ENCODE measurements at places on chromosomes 2 and 18. TPM values are rescaled to one million over a fixed set of nuclear protein-coding genes. Genes with fewer than 3 reads are reported as not detected.

GRCh38 chr2:86216575-86217555, 17.6 kb downstream of the MRPL35 start:
- DNase-seq = peak; percentile 85

DNA sequence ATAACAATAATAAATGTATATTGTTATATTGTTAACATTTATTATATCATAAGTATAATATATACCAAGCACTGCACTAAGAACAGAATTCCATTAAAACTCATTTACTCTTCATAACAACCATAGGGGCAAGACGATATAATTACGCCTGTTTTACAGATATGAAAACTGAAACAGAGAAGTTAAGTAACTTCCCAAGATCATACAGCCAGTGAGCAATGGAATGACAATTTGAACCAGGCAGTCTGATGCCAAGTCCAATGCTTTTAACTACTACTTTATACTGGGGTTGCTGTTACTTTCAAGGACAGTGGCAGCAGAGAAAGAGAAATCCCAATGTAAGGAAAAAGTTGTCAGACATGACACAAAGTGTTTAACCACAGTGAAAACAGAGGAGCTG, 338.8 kb upstream of the ID2 start:
- DNase-seq = no peak

DNA sequence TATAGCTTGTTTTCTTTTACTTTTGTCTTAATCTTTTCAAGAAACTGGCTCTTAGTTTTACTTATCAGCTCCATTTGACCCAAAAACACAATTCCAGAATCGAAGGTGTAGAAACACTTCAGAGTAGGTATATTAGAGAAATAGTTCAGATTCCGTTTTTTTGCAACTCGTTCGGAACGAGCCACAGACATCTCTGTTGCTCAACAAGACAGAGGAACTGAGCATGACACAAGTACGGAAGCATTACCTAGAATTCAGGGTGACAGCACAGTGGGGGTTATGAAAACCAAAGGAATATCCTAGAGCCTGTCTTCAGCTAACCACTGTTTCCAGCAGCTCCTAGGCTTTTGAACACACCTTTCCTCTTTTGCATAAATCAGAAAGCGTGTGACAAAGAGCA, 5.0 kb downstream of the HRH4 start:
- DNase-seq = no peak

DNA sequence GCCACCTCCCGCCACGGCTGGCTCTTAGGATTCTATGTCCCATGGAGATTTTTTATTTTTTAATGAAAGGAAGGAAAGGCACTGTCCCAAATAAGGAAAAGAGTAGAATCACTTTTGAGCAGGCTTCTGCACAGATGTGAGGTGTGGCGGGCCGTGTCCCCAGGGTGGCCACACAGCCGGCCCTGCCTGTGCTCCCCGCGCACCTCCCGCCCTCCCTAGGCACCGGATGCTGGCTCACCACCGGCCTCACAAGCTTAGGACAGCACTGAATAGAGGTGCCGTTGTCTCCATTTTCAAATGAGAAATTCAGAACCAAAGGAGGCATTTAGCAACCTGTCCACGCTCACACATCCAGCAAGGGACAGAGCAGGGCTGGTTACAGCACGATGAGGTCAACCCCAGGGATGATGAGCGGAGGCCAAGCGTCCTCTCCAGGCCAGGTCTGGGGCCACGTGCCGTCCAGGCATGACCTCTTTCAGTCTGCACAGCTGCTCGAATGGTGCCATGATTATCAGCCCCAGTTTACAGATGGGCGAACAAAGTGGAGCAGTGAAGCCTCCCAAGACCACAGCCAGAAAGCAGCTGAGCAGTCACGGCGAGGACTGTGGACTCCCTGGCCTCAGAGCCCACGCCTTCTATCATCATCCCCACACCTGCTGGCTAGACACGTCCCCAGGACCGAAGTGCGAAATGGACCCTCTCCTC, 20.7 kb upstream of the TEX51 start:
- no peak for DNase-seq

NYAP2 gene
- total RNA-seq = under 0.01 TPM

CRYGD gene
- total RNA-seq = not detected

- no peak for DNase-seq
These were observed 164.8 kb upstream of the STK17B start for GRCh38 chr2:196336207-196336606.

- DNase-seq = no peak
These were observed 3.2 kb downstream of the PIGN start for GRCh38 chr18:62183578-62184195.

GRCh38 chr18:52337276-52337675, 2.7 kb upstream of the DCC start:
- no peak for DNase-seq

DNA sequence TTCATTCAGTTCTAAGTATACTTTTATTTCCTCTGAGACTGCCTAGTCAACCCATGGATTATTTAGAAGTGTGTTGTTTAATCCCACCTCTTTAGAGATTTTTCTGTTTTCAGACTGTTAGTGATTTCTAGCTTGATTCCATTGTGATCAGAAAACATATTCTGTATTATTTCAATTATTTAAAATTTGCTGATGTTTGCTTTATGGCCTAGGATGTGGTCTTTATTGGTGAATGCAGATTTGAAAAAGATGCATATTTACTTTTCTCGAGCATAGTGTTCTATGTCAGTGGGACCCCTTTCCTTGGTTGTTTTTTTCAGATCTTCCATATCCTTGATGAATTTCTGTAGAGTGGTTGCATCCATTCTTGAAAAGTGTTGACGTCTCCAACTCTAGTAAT, 487.2 kb upstream of the HS6ST1 start:
- DNase-seq = no peak

GRCh38 chr2:72524071-72524470, 301.8 kb downstream of the EXOC6B start:
- DNase-seq = peak; percentile 6

DNA sequence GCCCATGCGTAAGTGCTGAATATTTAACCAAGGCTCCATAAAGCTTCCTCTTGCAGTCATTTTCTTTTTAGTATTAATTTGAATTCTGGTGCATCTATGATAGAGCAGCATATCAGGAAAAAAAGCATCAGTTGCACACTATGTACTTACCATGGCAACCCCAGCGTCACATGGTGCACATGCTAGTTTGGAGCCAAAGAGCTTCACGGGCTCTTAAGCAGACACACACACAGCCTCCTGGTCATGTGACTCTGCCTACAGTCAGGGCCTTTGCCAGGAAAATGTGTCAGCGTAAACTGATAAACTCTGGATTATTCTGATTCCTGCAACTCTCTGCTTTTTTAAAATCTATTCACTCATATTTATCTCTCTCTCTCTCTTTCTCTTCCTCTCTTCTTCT, 30.2 kb downstream of the NYAP2 start:
- no peak for DNase-seq

- peak; percentile 87 for DNase-seq
These were observed 572 bp downstream of the RPS27A start for GRCh38 chr2:55232863-55233657.

GRCh38 chr2:123530004-123530403, 495.1 kb upstream of the CNTNAP5 start:
- no peak for DNase-seq

DNA sequence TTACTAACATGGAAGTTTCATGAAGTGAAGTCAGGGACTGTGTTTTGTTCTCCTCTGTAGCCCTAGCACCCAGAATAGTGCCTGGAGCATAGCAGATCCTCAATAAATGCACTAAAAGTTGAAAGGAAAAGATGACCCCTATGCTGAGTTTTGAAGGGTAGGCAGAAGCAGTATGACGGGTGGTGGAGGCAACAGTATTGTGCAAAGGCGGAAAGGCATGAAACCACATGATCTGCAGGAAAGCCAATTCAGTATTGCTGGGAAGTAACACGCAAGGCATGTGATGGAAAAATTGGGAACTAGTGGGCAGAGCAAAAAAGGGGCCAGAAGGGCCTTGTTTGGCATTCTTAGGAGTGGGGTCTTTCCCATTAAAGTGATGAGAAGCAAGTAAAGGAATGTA, 23.1 kb downstream of the DTNB start:
- no peak for DNase-seq

GRCh38 chr18:68033466-68033865, 516.9 kb upstream of the DSEL start:
- DNase-seq = no peak

- no peak for DNase-seq
These were observed 294.2 kb downstream of the FIGN start for GRCh38 chr2:163441603-163442002.

- no peak for DNase-seq
These were observed 29.8 kb upstream of the ACTG2 start for GRCh38 chr2:73862987-73863386.

AQP12B gene
- total RNA-seq = not detected

DNA sequence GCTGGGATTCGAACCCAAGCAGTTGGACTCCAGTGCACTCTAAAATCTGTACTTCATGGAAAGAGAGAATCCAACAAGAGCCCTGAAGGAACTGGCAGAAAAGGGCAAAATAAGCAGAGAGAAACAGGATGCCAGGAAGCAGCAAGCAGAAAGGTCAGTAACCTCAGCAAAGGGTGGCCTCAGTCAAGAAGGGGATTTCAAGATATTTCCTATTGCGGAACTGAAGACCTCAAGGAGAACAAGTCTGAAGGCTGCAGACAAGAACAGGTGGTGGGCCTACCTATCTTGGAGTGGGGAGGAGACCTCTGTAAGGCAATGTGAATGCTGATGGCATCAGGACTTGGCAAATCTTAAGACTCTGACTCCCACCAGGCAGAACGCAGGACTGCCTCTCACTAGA, 20.1 kb upstream of the MREG start:
- DNase-seq = no peak

ST6GAL2 gene
- total RNA-seq = 0.36 TPM

DNA sequence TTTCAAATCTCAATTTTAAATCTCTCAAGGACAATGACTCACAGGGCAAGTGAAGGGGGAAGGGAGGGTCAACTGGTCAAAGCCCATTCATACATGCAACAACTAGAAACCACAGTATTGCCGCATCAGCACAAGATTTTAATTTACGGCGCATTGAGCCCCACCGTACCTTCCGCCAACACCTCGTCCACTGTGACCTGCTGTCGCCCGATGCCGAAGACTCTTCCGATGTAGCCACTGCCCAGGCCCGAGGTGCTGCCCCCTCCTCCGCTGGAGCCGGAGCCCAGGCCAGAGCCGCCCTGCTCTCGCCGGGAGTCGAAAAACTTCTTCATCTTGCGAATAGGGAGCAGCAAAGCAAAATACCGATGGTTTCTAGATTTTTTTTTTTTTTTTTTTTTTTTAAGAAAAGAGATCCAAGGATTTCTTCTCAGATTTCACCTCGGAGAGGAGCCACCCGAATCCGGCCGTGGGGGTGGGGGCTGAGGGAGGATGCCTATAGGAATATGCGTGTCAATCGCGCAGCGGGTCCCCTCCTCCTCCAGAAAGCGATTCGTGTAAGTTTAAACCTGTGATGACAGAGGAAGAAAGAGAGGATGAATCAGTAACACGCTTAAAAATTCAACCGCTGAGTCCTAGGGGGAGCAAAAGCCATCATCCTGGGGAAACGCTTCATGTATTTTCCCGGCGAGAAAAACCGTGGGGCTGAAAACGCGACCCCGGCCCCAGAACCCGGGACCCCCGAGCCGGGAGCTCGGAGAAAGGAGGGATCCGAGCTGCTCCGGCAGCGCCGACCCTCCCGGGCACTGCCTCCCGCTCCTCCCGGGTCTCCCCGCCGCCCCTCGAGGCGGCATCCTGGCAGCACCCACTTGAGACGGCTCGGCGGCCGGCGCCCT, 584 bp downstream of the AAK1 start:
- DNase-seq = peak; percentile 90

UGT1A5 gene
- total RNA-seq = not detected

DNA sequence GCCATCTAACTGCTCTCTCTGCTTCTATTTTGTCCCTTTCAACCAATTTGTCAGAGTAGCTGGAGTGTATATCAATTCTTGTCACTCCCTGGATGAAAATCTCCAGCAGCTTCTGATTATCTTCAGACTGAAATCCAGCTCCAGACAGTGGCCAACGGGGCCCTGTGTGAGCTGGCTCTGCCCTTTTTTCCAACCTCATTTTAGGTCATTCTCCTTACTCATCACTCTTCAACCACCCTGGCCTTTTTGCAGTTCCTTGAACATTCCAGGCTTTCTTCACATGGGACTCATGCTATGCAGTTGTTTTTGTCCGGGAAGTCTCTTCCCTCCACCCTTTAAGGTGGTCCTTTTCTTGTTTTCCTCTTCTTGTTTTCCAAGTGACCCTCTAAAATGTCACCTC, 15.4 kb upstream of the FAP start:
- peak; percentile 72 for DNase-seq

DNA sequence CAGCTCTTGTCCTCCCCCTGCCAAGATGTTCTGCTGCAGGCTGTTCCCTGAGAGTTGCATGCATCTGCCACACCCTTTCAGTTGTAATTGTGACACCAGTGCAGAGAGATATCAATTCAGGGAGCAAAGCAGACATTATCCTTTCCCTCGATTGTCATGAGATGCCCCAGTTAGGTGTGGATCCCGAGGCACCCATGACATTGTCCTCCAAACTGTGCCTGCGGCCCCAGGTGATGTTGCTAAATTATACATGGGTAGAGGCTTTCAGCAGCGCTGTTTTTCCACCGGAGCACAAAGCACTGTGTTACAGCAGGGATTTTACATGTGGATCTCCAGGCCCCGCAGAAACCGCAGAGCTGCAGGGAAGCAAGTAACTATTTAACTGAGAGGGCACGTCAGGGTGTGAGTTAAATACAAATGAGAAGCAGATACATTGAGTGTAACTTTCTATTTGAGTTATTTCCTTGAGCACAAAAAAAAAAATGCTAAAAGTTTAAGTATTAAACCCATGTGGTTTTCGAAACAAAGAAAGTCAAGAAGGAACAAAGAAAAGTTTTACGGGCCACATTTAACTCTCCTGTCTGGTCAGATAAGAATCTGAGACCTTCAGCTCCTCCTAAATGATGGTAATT, 90.3 kb upstream of the BCL2L11 start:
- no peak for DNase-seq

GRCh38 chr2:101912545-101912944, 79.2 kb upstream of the IL1R2 start:
- DNase-seq = no peak

NUP35 gene
- total RNA-seq = 8.3 TPM

DNA sequence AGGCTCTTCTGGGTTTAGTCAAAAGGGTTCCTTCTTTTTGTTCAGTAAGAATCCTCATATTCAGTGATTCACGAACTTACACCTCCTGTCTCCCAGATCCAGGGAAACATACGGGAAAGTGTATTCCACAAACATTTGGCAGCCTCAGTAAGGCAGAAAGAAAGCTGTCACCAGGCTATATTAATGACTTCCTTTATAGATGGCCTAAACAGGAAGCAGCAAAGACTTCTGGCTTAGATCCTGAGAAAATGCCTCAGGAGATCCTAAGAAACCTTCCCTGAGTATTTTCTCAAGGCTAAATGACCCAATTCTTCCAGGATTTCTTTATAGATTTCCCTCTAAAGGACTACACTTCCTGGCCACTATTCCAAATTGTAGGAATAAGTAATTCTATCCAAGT, 1995.5 kb upstream of the CELF4 start:
- DNase-seq = no peak

MARCO gene
- not detected for total RNA-seq

GRCh38 chr2:110858135-110858725, 125.9 kb downstream of the ACOXL start:
- no peak for DNase-seq

GRCh38 chr2:32895424-32895823, 51.3 kb upstream of the LTBP1 start:
- no peak for DNase-seq
